ENCODE measurements at places on chromosomes 2 and 18.

DNA sequence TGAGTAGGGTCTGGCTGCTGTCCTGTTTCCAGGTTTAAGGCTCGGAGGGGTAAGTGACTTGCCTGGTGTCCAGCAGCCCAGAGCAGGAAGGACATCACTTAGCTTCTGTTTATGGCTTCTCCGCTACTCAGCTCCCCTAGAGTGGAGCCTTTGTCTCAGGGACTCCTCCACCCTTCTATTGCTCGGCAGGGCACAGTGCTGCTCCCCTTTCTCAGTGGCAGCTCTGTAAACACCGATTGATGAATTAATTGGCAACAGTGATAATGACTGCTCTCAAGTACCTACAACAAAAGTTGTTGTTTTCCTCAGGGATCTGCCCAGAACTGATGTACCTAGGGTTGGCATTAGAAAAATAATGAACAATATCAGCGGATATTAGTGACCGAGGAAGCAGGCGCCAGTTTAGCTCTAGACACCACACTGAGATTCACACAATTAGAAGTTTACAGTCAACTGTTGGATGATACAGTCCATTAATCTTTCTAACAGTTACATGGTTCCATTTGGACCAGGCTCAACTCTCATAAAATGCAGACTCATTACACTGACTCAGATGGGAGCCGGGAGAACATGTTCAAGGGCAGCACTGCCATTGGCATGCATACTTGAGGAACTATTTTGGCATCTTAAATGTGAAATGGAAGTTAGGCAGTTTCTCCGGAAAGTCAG, 265.7 kb downstream of the MTX2 start:
- no peak for DNase-seq

GRCh38 chr2:31987454-31988220, 23.2 kb downstream of the MEMO1 start:
- DNase-seq, result peak; percentile 81

GRCh38 chr18:10525371-10525691, 496 bp upstream of the NAPG start:
- no peak for DNase-seq

GRCh38 chr2:120628248-120628647, 107.4 kb upstream of the GLI2 start:
- DNase-seq, result no peak

GRCh38 chr2:177550264-177551200, 158.0 kb downstream of the AGPS start:
- peak; percentile 19 for DNase-seq

- no peak for DNase-seq
Measured at GRCh38 chr18:63265326-63265725, 54.2 kb downstream of the BCL2 start.

DNA sequence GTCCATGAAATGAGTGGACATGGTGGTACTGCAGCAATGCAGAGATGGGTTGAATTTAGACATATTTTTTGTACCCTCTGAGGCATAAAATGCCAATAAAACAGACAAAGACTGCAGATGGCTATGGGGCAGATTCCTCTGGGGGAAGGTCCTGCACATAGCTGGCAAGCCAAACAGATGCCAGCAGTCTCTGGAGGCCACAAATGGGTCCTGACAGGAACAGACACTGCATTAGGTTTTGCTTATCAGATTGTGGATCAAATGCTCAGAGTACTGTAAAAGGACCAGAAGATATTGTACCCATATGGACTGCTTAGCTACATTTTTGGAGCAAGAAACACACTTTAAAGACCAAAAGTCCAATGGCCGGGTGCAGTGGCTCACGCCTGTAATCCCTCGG, 40.9 kb upstream of the ORC2 start:
- DNase-seq, result no peak

GRCh38 chr2:61249521-61250071, 87.6 kb downstream of the C2orf74 start:
- DNase-seq, result no peak

- no peak for DNase-seq
Measured at GRCh38 chr18:48949050-48949605, 1.6 kb downstream of the SMAD7 start.

- no peak for DNase-seq
Measured at GRCh38 chr2:162293122-162293786, 25.2 kb downstream of the IFIH1 start.

GRCh38 chr2:152456262-152456661, 121.3 kb downstream of the FMNL2 start:
- DNase-seq, result peak; percentile 71

GRCh38 chr2:132588576-132588975, 81.4 kb downstream of the LYPD1 start:
- DNase-seq, result no peak

- DNase-seq, result no peak
Measured at GRCh38 chr2:224283466-224283965, 118.4 kb downstream of the FAM124B start.

DNA sequence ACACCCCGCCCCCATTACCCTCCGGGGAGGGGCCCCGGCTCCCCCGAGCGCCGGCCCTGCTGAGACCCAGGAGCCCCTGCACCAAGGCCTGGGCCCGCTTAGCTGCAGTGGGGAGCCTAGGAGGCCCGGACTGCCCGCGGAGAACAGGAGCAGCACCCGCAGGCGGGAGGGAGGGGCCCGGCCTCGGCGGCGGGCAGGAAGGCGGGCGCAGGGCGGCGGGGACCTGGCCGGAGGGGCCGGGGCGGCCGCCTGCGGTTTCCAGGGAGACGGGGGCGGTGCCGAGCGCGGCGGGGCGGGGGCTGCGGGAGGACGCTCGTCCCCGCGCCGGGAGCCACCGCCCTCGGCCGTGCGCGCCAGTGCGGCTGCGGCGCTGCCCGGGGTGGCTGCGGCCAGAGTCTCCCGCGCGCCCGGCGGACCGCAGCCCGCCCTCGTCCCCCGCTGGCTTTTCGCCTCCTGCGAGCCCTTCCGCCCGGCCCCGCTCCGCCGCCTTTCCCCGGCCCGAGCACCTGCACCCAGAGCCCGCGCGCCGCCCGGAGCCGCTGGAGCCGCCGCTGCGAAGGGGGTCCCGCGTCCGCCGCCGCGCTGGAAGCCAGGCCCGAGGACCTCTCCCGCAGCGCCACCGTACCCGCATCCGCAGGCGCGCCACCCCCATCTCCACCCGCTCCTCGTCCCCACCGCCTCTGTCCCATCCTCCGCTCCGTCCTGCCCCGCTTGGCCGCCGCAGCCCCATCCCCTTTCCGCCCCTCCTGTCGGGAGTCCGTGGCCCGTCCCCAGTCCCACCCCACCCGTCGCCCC, 17.2 kb downstream of the GPC1 start:
- DNase-seq, result no peak

DNA sequence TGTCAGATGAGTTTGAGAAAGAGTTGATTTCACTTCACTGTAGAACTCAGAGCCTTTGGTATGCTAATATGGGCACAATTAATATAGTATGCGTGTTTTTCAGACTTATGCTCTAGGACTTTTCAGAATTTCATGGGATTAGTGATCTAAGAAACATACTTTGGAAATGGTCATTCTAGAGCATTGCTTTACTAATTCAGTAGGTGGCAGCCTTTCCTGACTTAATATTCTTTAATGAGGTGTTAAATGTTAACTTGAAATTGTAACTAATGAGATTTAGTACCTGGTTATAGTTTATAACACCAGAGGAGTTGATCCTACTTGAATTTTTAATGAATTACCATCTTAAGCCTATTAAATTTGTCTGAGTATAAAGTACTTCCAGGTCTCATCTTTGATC, 28.4 kb downstream of the ACTR2 start:
- no peak for DNase-seq

DNA sequence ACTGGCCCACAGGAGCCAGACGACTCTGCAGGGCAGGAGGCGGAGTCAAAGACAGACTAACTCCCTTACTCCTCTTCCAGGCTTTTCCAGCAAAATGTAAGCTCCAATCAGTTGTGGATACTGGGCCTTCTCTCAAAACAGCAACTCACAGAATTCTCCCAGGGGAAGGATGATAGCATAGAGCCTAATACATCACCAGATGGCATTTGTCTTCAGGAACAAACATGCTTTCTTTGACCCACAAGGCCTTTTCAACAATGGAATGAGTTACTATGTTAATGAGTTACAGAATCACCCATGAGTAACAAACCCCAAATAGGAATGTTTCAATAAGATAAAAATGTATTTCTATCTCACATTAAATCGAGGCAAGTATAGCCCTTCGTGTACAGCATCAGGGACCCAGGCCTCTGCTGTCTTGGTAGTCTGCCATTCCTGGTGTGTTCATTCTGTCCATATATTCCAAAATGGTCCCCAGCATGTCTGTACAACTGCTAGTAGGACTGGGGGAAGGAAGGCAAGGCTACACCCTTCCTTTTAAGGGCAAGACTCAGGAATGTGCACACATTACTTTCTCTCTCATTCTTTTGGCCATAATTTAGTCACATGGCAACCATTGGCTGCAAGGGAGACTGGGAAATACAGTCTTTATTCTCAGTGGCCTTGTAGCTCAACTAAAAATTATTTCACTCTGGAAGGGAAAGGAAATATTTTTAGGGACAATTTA, 76.4 kb downstream of the BOD1L2 start:
- DNase-seq, result no peak

DNA sequence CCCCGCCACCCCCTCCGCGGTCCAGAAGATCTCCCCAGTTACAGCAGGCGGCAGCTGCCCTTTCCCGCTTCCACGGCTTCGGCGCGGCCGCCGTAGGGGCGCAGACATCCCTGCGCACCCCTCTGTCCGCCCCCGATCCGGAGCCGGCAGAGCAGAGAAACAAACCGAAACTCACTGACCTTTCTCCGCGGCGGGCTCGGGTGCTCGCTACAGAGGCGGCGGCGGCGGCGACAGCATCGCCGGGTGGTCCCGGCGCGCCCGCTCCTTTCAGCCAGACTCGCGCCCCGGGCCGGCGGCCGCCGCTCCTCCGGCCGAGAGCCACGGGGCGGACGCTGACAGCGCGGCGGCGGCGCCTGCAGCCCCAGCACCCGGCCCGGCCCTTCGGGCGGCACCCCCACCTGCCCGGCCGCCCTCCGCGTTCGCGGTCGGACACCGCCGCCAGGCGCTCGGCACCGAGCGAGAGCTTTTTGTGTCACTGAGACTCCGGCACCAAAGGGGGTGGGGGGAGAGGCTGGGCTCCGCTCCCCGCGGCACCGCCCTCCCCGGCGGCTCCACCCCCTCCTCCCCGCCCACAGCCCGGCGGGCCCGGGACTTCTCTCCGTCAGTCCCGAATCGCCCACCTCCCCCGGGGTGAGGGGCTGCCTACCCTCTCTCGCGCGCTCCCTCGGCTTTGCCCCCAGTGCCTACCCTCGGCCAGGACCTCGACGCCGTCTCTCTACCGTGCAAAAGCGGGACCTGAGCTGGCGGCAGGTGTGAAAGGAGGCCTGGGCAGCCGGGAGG, 1.4 kb upstream of the RNF152 start:
- peak; percentile 47 for DNase-seq

DNA sequence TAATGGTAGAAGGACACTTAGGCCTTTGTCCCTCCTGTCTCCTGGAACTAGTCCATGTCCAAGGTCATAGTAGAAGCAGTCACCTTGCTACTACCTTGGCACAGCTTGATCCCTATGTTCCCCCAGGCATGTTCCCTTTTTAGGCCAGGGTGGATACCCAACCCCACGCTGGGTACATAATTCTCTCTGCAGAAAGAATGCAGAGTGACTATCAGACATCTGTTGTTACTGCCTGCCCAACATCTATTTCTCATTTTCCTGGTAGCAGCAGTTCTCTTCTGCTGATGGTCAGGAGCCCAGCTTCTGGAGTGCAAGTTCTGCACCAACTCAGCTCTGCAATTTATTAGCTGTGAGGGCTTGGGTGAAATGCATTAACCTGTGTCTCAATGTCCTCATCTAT, 4.4 kb upstream of the METTL21A start:
- no peak for DNase-seq

DNA sequence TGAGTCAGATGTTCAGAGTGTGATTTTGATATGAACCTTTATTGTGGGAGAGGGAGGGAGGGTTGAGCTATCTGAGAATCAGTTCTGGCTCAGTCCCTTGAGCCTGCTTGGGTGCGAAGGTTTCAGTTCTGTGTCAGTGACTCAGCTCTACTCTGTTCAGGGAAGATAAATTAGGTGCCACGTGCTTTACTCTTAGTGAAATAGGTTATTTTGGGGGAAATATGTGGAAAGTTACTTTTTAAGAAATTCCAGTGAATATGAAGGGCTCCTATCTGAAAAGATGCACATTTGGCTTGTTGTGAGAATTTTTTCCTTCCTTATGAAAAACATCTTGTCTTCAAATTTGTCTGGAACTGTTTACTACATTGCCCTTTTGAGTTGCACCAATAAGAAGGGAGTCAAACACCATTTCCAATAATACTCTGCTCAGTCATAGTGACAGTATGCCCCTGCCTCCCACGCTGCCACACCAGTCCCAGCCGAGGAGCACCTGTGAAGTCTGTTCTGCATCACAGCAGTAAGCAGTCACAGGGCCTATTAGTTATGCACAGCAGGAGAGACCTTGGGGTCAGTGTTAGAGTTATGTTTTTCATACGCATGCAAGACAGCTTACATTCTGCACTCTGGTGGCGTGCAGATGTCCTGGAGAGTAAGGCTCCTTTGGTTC, 32.8 kb upstream of the DNAH7 start:
- DNase-seq, result peak; percentile 52

DNA sequence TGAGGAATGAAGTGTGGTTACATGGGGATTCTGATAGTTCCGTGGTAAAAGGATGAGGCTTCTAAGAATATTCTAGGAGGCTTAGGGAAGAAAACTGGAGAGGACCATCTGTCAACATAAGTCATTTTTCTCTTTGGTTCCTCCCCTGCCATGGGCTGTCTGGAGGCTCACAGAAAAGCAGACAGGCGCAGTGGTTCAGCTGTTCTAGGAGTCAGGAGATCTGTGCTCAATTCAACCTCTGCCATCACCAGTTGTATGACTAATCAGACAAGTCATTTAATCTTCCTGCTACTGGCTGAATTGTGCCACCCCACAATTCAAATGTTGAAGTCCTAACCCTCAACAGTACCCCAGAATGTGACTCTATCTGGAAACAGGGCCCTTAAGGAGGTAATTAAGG, 36.4 kb downstream of the ADAM17 start:
- DNase-seq, result peak; percentile 32

DNA sequence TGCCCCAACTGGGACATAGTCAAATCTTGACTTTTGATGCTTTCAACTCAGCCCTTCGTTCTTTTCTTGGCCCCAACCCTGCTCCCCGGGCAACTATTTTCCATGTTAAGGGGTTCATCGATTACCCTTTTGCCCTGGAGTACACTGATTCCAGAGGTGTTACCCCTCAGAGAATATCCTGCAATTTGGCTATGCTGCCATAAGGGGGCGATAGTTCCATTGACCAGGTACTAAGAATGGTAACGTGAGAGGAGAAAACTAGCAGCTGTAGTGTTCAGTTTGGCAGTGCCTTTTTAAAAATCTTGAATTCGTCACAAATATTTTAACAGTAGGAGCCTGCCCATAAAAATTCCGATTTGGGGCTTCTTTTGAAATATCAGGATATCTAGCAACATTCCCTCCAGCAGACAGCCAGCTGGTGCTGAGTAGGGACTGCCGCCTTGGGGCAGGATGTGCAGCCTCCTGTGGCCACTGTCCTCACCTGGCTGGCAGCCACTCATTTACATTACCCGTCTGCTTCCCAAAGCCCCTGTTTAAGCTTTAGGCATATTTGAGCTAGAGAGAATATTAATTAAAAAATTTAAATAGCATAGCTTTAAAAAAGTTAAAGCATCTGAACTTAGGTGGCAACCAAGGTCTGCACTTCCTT, 146.3 kb upstream of the SKOR2 start:
- no peak for DNase-seq

GRCh38 chr2:9251154-9252001, 44.8 kb downstream of the ASAP2 start:
- peak; percentile 42 for DNase-seq

Measured in brain microvascular endothelial cell (primary cell).